ENCODE measurements at places on chromosomes 7 and 10. TPM values are rescaled to one million over a fixed set of nuclear protein-coding genes. Genes with fewer than 3 reads are reported as not detected.
A peak's percentile ranks its signal among the peaks of the same experiment; 100 is the strongest.

Gene CTAGE4
- not detected for polyA plus RNA-seq

- H3K27me3 ChIP-seq = no peaks in the 10 kb centered on the region
- no peak for DNase-seq
- H3K27ac ChIP-seq = peak overlapping the region; percentile 79
- H3K36me3 ChIP-seq = no peaks in the 10 kb centered on the region
- peaks cover 21% of the 10 kb centered on the region for H3K4me1 ChIP-seq
Measured at GRCh38 chr10:103666087-103666761, 172.7 kb downstream of the NEURL1 start.

DNA sequence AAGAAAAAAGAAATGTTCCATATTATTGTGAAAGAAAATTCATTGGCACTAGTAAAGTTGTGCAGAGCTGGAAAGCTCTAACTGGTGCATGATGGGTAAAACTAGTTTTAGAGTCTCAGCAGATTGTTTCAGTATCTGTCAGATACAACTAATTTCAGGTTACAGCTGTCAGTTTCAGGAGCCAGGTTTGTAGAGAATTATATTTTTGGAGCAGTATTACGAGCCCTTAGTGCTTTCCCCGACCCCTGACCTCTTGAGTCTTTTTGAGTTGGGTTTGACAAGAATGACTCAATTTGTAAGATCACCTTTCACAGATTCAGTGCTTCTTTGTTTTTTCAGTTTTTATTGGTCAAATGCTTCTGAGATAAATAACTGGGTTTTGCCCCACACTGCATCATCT is 366.4 kb upstream of the PLXDC2 start:
- DNase-seq = no peak
- no peaks in the 10 kb centered on the region for H3K4me1 ChIP-seq
- H3K4me3 ChIP-seq = no peak overlapping the region
- no peaks in the 10 kb centered on the region for H3K27me3 ChIP-seq
- H3K36me3 ChIP-seq = no peaks in the 10 kb centered on the region
- no peak overlapping the region for H3K27ac ChIP-seq

Gene FAM25G
- not detected for polyA plus RNA-seq
